Activated CD4-positive, CD25-positive, alpha-beta regulatory T cell treated with anti-CD3 and anti-CD28 coated beads, Interleukin-2, amount 50 U/mL, for 16 hours (primary cell): ENCODE measurements at places on chromosomes 11 and 22.

- no peak for DNase-seq
Observed at GRCh38 chr11:112507281-112507680, 246.6 kb upstream of the PLET1 start.

DNA sequence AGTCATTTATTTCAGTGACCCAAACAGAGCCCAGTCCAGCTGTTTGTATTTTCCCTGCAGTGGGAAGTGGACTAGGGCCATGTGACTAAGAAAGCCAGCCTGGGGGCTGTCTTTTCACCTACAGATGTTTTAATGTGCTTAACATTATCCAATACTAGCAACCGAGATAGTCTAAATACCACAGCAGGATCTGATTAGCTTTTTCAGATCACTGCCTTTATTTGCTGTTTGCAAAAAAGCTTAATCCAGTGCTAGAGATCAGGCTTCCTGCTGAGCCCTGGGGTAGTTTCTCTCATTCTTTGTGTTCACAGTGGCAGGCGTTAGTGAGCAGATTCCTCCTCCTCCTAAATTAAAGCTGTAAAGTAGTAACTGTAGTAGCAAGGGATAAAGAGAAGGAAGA lies 35.0 kb downstream of the ZC3H12C start:
- no peak for DNase-seq

- no peak for DNase-seq
Observed at GRCh38 chr11:93209466-93209865, 11.7 kb upstream of the SLC36A4 start.

GRCh38 chr22:22616636-22617035 lies 27.8 kb upstream of the GGTLC2 start:
- DNase-seq, result no peak

DNA sequence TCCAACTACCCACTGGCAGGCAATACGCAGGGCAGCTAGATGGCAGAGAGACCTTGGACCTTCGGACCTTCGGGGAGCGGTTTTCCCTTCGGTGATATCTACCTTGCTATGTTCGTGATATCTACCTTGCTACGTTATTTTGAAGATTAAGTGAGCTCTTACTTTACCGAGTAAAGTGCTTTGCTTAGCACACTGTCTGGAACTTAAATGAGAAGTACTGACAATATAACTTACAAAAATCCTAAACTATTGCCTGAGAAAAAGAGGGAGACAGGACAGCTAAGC lies 1.0 kb upstream of the PRDM10 start:
- no peak for DNase-seq

DNA sequence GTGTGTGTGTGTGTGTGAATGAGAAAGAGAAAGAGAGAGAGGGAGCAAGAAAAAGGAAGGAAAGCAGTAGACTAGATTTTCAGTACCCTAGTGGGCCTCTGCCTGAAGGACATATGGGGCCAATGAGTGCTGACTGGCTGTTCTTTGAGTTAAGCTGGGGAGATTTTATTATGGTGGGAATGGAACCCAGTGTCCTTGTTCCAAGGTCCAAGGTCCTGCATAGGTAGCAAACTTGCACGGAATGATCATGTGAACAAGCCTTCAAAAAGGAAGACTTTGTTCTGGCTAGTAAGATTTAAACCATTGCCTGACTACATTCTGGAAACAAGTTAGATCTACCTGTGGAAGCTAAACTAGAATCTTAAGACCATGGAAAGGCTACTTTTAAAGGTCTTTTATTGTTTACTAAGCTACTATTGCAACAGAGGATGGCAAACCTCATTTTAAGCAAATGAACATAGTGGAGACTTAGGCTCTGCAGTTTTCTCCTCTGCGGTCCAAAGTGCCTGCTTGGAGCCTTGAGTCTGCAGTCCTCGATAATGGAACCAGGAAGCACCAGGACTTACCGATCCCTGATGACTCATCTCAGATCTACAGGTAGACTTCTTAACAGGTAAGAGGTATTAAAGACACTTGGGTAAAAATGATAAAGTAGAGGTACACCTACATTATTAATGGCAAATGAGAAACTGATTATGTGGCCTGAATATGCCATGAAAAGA lies 10.2 kb upstream of the GRAMD1B start:
- DNase-seq, result no peak
